ENCODE measurements at places on chromosomes 7 and 10. TPM values are rescaled to one million over a fixed set of nuclear protein-coding genes. Genes with fewer than 3 reads are reported as not detected.

- DNase-seq, result no peak
Measured at GRCh38 chr10:125089469-125089868, 70.9 kb downstream of the CTBP2 start.

DNA sequence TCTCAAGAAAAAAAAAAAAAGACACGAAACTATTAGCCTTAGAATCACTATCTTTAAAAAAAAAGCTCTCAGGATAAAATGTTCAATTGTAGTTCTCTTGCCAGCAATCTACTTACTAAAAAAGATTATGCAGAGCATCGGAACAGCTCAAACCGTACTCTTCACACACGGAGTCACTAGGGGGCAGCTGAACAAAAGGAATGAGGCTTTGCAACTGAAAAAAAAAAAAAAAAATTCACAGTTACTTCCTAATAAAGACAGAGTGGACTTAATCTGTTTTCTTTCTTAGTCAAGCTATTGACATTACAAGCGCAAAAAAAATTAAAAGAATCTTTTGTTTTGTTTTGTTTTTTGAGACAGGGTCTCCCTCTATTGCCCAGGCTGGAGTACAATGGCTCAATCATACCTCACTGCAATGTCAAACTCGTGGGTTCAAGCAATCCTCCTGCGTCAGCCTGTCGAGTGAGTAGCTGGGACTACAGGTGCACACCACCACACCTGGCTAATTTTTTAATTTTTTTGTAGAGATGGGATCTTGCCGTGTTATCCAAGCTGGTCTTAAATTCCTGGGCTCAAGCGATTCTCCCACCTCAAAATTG is 11.5 kb downstream of the PMS2 start:
- no peak for DNase-seq

Gene MYL10
- total RNA-seq, result not detected

GRCh38 chr10:83677795-83678194 is 461.5 kb upstream of the GHITM start:
- DNase-seq, result no peak

DNA sequence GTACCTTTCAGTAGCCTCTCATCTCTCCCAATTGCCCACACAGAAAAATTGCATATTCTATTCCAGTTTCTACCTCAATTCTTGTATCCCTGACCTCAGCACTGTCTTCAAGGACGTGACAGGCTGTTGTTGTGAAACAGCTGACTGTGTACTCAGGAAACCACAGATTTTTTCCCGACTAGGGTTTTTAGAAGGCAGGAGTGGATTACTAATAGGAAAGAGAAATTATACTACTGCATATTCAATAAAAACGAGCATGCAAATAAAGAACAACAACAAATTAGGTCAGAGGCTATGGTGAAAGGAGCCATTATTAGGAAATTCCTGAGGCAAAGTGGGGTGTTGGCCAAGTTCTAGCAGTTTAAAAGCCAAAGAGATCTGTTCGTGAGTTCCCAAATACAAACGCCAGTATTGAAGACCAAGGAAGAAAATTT is 93.4 kb downstream of the DOCK4 start:
- no peak for DNase-seq
